ENCODE measurements at places on chromosomes 3 and 15.
A peak's percentile ranks its signal among the peaks of the same experiment; 100 is the strongest.

DNA sequence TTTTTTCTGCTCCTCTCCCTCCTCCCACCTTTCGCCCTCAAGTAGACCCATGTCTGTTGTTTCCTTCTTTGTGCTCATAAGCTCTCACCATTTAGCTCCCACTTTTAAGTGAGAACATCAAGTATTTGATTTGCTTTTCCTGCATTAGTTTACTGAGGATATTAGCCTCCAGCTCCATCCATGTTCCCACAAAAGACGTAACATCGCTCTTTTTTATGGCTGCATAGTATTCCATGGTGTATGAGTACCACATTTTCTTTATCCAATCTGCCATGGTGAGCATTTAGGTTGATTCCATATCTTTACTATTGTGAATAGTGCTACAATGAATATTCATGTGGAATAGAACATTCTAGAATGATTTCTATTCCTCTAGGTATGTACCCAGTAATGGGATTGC is 178.6 kb downstream of the RYR3 start:
- no peak for DNase-seq

DNA sequence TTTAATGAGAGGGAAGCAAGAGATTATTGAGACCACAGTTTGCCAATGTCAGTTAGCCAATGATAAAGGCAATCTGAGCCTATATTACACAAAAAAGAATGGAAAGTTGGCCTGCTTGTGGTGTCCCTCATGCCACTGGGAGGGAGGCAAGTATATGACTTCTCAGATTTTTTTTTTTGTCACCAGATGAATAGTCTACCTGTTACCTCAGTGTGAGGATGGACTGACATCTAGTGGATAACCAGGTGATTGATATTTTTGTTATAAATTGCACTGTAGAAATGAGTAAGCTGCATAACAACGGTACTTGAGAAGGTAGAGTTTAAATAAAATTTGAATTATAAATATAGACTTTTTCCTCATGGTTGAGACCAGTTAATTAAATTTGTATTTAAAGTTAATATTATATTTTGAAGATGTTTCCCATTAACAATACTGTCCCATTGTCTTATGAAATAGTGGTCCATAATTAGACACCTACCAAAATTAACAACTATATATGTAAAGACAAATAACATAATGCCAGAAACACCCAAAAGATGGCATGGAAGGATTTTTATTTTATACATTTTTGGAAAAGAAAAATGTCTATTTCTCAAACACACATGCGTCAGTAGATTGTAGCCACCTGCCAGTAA is 237.8 kb upstream of the GADL1 start:
- peak; percentile 34 for DNase-seq

DNA sequence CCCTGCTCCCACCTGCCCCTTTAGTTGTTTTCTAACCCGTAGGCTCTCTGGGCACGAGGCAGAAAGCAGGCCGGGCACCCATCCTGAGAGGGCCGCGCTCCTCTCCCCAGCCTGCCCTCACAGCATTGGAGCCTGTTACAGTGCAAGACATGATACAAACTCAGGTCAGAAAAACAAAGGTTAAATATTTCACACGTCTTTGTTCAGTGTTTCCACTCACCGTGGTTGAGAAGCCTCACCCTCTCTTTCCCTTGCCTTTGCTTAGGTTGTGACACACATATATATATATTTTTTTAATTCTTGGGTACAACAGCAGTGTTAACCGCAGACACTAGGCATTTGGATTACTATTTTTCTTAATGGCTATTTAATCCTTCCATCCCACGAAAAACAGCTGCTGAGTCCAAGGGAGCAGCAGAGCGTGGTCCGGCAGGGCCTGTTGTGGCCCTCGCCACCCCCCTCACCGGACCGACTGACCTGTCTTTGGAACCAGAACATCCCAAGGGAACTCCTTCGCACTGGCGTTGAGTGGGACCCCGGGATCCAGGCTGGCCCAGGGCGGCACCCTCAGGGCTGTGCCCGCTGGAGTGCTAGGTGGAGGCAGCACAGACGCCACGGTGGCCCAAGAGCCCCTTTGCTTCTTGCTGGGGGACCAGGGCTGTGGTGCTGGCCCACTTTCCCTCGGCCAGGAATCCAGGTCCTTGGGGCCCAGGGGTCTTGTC is 48.5 kb downstream of the PGPEP1L start:
- no peak for DNase-seq

DNA sequence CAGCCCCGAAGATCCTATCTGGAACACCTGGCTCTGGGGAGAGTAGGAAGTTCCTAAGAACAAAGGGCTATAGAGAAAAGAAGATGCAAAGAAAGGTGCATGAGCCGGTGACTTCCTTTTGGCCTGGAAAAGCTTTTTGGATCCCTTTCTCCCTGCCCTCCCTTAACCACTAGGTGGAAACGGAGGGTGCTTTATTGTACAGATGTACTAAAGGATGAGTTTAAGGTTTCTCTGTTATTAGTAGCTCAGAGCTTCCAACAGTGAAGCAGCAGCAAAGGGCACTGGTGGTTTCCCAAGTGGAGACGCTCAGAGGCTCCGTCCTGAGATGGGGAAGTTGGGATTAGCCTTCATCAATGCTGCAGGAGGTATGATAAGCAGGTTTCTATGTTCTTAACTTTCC is 5.9 kb upstream of the ADGRG7 start:
- peak; percentile 45 for DNase-seq

DNA sequence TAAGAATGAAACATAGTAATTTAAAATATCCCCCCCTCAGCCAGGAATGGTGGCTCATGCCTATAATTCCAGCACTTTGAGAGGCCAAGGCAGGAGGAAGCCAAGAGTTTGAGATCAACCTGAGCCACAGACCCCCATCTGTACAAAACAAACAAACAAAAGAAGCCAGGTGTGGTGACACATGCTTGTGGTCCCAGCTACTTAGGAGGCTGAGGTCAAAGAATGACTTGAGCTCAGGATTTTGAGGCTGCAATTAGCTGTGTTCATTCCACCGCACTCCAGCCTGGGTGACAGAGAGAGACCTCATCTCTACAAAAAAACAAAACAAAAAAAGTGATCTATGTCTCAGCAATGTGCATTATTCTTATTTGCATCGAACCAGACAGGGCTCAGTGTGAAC is 800.8 kb downstream of the MCTP2 start:
- DNase-seq: no peak

DNA sequence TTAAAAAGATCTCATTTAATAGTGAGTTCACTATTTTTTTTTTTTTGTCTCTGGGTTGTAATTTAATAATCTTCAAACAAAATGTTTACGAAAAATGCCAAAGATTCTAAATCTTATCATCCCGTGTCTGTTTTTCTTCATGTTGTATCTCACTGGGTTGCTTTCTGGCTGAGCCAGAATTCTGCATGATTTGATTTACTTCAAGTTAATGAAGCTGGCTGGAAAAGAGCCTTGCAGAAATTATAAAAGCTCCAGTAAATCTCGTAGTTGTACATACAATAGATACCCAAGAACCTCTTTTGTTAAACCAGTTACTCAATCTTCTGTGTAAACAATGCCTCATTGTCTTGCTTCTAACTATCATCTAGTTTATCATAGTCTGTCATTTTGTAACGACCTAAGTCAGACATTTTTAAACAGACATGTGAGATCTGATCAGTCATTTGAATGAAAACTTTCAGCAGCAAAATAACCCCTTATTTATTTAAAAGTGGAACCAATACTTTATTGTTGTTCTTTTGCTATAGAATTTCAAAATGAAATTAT is 249.0 kb downstream of the MCTP2 start:
- DNase-seq: no peak

DNA sequence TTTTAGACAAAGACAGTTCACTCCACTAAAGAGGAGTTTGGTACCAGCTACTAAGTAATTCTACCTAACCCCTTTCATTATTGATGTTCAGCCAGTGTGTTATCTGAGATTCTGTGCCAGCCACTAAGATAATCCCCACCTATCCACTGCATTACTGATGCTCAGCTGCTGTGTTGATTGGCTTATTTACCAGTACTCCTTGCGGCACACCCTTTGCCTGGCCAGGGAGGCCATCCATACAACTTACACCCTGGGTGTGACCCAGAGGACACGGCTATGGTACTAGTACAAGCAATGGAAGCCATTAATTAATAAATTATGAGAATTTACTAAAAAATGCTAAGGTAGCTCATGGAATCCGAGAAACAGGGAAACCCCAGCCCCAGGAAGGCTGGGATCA is 290.7 kb upstream of the CTNNB1 start:
- no peak for DNase-seq

GRCh38 chr3:27570421-27571106 is 86.4 kb upstream of the SLC4A7 start:
- peak; percentile 65 for DNase-seq

DNA sequence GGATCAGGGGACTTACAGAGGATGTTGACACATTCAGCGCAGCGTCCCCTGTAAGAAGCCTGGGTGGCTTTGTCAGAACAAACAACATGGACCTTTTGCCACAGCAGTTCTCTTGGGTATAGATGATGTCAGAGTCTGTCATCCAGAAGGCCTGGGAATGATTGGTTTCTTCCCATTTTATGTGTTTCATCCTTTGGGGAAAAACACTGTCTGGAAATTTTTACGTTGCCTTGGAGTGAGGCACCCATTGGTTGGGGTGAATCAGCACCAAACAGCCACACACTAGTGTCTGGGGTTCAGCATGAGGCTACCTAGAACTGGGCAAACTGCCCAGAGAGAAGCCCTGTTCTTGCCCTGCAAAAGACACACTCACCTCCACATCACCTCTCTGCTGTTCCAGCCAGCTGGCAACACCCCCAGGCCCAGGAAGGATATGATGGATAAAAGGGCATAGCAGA is 123.0 kb downstream of the FAM43A start:
- DNase-seq: peak; percentile 20

- DNase-seq: peak; percentile 61
These were observed 104.2 kb upstream of the RAD18 start for GRCh38 chr3:9067352-9067975.

DNA sequence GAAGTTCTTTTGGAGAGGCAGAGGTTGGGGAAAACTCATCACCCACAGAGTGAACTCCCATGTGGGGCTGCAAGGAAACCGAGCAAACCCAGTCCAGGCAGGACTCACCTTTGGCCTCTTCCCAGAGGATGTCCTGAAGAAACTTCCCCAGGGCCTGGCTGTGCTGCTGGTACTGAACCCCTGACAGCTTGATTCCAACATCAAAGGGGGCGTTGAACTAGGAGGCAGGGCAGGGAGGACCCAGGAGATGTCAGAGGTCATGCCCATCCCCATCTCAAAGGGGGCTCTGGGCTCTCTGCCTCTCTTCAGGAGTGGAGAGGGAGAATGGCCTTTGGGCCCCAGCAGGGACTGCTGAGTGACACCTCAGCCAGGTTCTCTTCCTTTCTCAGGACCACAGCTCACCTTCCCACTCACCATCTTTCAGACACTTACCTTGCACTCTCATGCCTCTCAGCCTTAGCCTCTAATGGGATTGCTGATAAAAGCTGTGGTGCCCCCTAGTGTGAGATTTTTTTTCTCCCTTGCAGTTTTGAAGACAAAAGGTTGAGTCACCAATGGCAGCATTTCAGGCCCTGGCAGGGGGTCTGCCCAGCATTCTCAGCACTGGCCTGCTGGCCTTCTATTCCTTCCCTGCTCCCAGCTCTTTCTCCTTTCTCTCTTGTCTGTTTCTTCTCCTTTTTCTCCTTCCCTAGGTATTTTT is 6.0 kb downstream of the GHRL start:
- DNase-seq: peak; percentile 86

DNA sequence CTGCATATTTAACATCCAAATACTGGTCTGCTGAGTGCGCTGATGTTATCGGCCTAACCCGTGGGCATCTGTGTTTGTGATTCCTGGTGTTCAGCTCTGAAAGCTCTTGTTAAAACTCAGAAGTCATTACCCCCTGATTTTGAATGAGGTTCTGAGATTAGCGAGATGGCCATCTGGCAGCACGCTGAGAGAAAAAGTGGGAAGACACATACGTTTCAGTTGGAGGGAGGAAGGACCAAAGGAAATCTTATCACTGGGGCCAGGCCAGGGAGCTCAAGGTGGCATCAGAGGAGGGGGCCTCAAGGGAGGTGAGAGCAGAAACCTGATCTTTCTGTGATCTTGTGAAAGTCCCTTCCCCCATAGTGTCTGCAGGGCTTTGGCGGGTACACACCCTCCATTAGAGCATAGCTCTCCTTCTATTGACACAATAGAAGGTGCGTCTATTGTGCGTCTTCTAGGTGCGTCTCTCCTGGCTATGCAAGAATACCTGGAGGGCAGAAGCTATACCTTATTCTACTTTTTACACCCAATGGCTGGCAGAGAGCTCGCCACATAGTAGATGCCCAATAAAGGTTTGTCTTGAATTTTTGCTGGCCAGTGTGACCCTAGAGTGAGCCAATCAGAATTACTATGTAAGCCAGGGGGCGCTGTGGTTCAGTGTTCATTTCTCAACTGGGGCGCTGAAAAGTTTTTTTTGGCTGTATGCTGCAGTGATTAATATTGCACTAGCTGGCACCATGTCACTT is 182.4 kb downstream of the SHQ1 start:
- peak; percentile 21 for DNase-seq

DNA sequence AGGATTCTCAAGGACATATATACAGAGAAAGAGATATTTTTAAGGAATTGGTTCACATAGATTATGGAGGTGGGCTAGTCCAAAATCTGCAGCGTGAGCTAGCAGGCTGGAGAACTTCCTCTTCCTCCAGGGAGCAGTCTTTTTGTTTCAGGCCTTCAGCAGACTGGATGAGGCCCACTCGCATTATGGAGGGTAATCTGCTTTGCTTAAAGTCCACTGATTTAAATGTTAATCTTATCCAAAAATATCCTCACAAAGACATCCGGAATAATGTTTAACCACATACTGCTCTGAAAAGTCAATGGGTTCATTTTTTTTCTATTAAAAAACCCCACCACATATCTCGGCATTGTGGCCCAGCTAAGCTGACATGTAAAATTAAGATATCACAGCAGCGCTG is 22.2 kb upstream of the NRROS start:
- DNase-seq: no peak

GRCh38 chr15:85781099-85781498 is 13.6 kb downstream of the KLHL25 start:
- no peak for DNase-seq

DNA sequence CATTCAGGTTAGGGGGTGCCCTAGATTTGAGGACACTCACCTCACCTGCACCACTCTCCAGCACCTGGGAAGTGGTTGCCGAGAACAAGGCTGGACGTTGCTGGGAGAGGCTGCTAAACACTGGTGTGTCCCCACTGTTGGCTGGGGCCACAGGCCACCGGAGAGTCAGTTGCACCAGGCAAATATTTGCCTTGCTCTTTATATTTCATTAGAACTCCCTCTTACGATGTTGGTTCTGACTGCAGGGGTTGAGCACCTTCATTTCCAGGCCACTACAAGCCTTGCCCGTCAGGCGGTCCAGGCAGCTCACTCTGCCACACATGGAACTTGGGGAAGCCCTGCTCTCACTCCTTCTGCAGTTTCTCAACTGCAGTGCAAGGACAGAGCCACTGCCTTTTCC is 30.7 kb downstream of the HCN4 start:
- DNase-seq: no peak
